NCI-H1105 (cell line): ENCODE measurements at places on chromosomes 1 and 21.

DNA sequence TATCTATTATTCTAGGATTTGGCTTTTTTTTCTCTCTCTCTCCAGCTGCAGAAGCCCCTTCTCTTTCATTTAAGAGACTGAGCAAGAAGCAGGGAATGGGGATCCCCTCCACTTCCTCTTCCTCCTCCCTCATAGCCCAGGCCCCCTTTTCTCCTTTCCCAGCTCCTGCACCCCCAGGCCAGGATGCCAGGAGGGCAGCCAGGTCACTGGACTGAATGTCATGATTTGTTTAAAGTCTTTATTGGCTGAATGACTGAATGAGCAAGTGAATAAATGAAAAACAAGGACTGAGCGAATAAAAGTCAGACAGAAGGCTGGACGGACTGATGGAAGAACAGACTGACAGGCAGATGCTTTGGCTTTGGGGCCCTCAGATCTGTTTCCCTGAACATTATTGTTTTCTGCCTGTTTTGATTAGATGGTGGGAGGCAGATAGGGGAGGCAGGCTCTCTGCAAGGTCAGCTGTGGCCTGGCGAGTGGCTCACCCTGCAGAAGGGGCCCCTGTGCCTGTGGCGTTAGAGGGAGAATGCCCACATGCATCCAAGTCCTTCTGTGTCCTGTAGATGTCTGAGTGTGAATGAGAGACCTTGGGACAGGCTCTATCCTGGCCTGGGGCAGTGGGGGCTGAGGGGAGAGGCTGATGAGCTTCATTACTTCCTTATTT, 20.3 kb upstream of the ADGRB2 start:
- no peak for DNase-seq

- DNase-seq, result no peak
Measured at GRCh38 chr1:19852036-19852435, 30.2 kb upstream of the OTUD3 start.

DNA sequence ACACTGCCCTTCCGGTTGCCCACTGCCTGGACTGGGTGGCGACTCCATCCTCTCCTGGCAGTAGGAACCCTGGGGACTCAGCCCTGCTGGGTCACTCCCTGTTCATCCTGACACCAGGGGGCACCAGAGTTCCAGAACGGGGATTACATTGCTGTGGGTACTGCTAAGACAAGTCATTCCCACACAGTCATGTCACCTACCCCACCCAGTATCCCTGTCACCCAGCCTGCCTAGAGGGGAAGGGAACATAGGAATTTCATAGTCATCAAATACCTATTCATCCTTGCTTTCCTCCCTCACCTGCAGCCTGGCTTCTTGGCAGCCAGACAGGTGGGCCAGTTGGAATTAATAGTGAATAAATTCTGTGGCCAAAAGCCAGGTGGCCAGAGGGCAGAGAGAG, 9.8 kb upstream of the SFN start:
- DNase-seq, result peak; percentile 46

- DNase-seq, result peak; percentile 82
Measured at GRCh38 chr1:155063550-155064110, at the start of gene EFNA4. TSS of gene EFNA4 (plus strand) at chr1:155063740. CDS start at chr1:155063824, 84 bp downstream.

DNA sequence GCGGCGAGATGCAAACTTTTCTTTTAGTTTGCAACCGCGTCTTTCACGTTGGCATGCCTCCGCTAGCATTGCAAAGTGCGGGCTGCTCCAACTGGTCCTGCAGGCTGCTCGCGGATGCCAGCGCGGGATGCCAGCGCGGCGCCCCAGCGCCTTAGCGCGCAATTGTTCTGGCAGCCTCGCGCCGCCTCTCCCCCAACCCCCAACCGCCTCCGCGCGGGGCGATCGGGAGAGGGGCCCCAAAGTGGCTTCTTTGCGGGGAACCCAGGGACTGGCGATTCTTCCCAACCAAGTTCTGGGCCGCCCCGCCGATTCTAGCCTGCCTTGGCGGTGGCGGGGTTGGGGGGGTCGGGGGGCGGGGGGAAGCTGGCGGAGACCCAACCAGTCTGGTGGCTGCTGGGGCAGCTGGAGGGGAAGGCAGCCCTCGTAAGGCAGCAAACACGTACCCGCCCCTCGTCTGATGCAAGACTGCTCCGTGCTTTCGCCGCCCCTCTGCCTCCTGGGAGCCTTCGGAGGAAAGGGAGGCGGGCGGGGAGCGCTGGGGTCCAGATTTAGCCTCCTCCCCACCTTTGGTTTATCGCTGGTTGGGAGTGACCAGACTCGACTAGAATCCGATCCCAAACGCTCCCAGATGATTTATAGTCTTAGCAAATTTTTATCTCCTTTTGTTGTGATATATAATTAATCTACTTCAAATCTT, 756 bp downstream of the PHGDH start:
- DNase-seq, result peak; percentile 81

DNA sequence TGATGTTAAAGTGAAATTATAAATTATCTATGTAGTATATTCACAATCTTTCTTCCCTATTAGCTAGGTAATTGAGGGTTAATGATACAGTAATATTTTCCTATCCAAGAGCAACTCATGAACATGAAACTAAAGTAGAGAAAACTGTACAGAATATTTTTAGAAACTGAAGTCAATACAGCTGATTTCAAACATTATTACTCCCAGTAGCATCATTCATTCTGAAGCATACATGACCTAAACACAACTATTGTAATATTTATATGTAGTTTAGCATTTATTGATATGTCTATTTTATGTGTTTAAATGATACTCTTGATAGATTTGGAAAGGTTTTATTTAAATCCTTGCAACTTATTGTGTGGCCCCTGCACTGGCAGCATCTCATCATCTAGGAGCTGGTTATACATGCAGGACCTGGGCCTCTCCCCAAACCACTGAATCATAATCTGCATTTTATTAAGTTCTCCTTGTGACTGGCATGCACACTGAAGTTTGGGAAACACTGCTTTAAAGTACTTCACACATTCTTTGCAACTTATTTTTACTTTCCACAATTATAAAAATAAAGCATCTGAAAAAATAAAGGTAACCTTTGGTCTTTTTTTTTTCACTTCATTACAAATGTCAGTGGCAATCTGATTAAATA, 199.9 kb downstream of the LRRC40 start:
- DNase-seq, result no peak

- no peak for DNase-seq
Measured at GRCh38 chr1:156320560-156320959, 17.5 kb downstream of the CCT3 start.

- DNase-seq, result no peak
Measured at GRCh38 chr1:97412166-97412565, 508.7 kb downstream of the DPYD start.

GRCh38 chr21:42809577-42810475, 69.5 kb downstream of the WDR4 start:
- no peak for DNase-seq

DNA sequence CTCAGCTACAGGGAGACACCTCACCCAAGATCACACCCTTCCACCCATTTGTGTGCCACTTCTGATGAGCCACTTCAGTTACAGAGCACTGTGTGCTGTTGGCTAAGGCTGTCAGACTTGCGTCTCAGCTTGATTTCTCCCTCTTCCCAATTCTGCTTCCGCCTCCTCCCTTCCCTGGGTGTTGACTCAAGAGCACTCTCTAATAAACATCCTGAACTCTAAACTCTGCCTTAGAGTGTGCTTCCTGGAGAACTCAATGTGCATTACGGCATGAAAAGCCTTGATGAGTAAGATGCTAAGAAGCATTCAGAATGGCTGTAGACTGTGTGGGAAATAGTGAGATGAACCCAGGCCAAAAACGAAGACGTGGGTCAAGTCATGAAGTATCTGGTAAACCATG, 54.9 kb upstream of the S1PR1 start:
- no peak for DNase-seq

- peak; percentile 68 for DNase-seq
Measured at GRCh38 chr21:35120631-35121180, 71.6 kb upstream of the RUNX1 start.

DNA sequence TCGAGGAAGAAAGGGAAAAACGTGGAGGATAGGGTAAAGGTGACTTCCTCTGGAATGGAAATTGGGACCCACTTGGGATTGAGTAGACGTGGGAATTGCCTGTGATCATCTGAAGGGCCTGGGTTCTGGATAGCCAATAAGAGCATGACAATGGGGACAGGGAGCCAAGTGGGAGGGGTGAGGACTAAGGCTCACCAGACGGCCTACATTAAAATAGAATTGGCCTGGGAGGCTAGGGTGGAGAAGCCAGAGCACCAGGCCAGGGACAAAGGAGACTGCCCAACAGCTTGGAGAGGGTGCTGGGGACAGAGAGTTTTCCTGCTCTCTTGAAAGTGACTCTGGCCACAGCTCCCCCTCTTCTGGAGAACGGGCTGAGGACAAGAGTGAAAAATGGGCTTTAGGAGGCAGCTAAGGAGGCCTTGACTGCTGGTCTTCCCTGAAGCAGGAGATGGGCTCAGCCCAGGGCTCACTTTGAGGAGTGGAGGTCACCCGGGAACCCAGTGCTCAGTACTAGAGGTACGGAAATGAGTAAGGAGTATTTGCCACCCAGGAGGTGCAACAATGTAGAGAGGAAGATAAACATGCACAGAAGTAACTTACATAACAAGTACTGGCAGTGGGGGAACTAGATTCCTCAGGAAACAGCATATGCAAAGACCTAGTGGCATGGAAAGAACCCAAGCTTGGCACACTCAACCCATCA, 18.8 kb downstream of the INKA2 start:
- no peak for DNase-seq

- no peak for DNase-seq
Measured at GRCh38 chr1:119329541-119330461, 38.8 kb upstream of the HAO2 start.

DNA sequence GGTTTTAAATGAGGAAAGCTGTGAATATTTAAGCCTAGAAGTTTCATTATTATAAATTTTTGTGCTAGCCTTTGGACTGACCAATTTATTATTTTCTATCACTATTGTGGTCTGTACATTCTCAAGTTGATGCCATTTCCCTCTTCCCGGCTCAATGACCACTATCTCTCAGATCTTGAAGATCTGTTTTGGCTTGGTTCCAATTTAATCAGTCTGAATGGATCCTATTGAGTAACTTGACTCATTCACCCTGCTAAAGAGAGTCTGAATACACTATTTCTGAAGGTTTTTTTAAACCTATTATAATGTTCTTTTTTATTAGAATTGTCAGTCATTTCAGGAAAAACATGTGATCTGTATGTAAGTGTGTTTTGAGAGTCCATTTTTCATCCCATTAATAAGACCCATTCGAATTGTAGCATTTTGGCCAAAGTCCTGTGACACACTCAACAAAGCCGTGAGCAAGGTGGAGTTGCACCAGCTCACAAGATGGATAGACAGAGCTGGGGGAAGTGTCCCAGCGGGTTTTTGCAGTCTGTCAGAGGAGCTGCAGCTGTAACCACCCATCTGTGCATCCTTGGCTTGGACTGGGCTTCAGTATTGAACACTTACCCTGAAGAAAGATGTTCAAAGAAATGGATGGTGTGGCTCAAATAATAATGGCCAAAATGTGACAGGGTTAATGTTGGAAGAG, 145.6 kb downstream of the NFIA start:
- peak; percentile 60 for DNase-seq
